MG63 (cell line): ENCODE measurements at places on chromosomes 3 and 15.
A peak's percentile ranks its signal among the peaks of the same experiment; 100 is the strongest.

- peak; percentile 87 for DNase-seq
Measured at GRCh38 chr3:29280404-29281093, at the start of gene RBMS3. Gene RBMS3 (plus strand): TSS chr3:29281071.

GRCh38 chr3:45991341-45991740 lies 4.3 kb downstream of the FYCO1 start:
- DNase-seq: no peak

DNA sequence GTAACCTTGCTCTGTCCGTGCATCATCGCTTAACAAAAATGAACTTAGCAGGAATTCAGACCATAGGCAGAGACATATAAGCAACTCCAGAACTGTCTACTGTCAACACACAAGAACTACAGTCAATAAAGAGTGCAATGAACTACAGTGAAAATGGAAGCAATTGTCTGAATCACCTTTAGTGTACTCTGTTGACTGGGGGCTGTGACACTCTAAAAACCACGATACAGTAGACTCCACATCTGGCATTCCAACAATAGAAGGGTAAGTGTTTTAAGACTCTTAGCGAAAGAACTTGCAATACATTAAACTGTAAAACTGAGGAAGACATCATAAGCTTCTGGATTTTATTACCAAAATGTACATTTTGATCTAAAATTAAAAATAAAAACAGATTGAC lies 347.3 kb downstream of the ZBTB20 start:
- DNase-seq: no peak

GRCh38 chr3:108022256-108023150 lies 68.3 kb downstream of the CD47 start:
- DNase-seq: no peak

- no peak for DNase-seq
Measured at GRCh38 chr3:53243165-53243564, 12.7 kb downstream of the TKT start.

- no peak for DNase-seq
Measured at GRCh38 chr15:68275165-68275746, 2.3 kb upstream of the FEM1B start.

DNA sequence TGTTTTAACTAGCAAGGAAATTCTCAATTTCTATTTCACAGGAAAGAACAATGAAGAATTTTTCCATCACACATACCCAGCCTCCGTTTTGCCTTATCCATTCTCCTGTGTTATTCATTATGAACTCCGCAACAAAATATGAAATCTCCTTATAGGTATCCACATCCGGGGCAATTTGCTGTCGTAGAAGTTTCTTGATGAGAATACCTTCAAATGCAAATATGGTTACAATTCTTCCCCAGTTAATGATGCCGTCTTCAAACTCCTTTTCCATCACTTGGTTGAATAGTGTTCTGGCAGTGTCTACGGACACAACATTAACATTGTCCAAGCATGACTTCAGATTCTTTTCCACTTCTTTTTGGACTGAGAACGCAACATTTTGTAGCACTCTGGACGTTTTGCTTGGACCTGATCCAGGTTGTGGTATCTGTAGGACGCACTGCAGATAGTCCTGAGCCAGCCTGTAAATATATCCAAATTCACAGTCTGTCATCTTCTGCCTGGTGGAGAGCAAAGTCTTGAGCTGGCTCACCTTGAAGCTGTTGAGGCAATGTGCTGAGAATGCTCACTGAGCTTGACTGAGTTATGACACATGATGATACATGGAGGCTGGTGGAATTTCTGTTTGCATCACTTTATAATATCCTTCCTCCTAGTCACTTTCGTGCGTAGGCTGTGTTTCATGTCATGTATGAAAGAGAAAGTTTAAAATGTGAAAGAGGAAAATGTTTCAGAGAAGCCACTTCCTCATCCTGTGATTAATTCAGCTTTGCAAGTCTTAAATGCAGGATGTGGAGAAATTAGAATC lies at the start of gene BCL2A1:
BCL2A1 (minus strand) TSS at position 573 of the 811 bp plus-strand sequence; CDS start at position 496, 77 bp downstream.
- DNase-seq: peak; percentile 77

- no peak for DNase-seq
Measured at GRCh38 chr3:171991166-171991565, 48.2 kb upstream of the FNDC3B start.

DNA sequence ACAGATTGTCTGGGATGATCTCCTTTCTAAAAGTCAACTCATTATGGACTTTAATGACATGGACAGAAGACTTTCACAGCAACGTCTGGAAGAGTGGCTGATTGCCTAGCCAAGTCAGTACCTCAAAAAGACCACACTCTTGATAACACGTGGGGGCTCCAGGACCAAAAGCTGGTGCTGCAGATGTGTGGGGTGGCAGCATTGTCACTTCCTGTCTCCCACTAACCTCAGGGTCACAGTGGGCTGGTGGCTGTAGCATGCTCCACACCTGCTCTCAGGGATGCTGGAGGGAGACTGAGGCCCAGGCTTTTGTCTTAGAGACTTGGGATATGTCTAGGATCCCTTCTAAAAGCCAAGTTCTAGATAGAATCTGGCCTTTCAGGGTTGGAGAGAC lies 118.1 kb downstream of the APBA2 start:
- no peak for DNase-seq

DNA sequence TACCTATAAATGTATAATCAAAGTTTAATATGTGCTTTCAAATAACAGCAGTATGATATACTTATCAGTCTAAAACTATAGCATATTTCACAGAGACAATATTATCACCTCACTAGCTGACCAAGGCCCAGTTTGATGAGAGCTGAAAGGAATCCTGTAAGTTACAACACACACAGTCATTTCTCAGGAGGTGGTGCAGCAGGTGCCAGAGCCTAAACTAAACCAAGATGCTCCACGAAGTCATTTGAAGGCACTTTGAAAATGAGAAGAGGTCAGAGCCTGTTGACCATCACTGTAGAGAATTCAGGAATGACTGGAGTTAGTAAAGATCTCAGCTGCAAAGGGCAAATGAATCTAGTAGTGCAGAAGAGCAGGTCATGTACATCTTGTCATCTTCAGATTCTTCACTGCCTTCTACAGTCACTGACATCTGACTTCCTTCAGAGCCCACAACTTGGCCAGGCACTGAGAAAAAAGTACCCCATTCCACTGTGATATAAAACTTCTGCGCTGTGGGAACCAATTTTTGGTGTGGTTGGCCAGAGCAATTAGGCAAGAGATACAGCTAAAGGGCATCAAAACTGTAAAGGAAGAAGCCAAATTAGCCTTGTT lies 7.9 kb downstream of the GBE1 start:
- no peak for DNase-seq

DNA sequence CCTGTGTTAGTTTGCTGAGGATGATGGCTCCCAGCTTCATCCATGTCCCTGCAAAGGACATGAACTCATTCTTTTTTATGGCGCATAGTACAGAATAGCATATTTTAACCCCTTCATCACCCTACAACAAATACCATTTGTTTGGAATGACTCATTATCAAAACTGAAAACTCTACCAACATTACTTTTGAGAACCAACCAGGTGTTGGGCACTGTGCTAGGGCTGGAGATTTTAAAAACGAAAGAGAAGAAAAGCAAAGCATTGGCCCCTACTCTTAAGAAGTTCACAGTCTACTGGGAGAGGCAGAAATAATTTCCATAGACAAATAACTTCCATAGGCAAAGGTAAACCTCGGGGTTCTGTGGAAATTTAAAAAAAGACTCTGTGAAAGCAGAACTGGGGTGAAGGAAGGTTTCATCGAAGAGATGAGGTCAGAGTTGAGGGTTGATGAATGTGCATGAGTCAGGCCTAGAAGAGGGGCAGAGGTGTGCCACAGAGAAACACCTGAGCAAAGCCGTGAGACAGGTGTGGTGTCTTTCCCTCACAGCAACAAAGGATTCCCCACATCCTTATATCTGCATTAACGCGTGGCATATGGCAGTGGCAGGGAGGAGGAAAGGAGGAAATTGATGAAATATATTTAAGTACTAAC lies 51.0 kb downstream of the MCF2L2 start:
- DNase-seq: no peak

- DNase-seq: peak; percentile 25
Measured at GRCh38 chr3:50599716-50600118, 11.9 kb downstream of the CISH start.

DNA sequence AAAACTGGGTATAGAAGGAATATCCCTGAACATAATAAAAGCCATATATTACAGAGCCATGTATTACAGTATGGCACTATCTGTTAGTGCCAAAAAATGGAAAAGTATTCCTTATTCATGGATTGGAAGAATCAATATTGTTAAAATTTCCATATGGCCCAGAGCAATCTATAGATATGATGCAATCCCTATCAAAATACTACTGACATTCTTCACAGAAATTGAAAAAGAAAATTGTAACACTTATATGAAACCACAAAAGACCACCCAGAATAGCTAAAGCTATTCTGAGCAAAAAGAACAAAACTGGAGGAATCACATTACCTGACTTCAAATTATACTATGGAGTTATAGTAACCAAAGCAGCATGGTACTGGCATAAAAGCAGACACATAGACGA lies 218.8 kb downstream of the PLCL2 start:
- no peak for DNase-seq

GRCh38 chr3:120795017-120795648 lies 52.6 kb downstream of the GTF2E1 start:
- DNase-seq: peak; percentile 63

GRCh38 chr3:11236588-11237461 lies 35.4 kb upstream of the ATG7 start:
- DNase-seq: peak; percentile 19

DNA sequence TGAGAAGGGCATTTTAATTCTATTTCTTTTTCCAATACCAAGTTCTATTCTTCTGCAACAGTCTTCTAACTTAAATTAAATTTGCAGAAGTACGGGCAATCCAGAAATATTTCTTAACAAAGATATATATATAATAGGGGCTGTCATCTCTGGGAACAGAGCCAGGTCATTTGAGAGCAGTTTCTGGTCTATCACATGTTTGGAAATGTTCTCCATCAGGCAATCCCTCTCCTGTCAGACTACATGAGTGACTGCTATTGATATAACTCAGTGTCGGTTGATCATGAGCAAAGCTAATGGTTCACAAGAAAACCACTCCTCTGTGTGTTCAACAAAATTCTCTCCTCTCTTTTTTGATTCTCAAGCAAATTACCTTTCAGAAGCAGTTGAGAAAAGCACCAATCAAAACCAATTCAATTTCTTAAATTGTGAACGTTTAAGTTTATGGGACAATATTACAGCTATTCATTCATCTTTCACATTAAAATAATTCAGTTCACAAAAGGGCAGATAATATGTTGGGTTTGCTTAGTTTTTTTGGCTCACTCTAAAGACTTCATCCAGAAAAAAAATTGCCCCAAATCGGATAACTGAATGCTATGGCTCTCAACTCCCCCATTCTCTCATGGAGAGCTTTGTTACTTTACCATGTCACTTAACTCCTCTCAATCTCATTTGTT lies 152.9 kb upstream of the TGFBR2 start:
- no peak for DNase-seq

DNA sequence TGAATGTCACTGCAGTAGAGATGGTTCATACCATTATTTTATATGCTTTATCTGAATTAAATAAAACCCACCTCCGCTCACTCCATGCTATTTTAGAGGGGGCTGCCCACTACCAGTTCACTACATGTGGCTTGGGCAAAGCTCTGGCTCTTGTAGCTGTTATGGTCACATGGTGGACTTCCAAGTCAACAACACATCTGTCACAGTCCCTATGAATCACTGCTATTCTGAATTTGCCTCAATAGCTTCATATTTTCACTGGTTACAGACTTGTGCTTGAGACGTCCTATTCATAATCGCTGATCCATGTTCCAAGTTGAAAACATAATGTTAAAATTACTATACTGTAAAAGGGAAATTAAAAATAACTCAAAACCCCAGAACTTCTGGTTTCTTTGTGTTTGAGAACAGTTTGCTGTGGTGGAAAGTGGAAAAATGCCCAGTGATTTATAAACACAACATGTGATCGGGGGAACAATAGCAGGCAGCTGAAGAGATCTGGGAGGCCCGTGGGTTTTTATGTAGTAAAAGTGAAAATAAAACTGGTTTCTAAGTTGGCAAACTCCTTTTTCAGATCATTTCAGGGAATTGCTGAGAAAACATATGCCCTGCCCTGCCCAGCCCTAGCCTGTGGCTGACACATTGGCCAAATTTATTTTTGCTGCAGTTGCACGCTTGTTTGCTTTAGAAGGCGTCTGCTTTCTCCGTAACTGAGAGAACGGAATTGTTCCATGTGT lies 128.8 kb upstream of the PRR23C start:
- DNase-seq: peak; percentile 68

- DNase-seq: no peak
Measured at GRCh38 chr3:99960941-99961340, 143.3 kb downstream of the CMSS1 start.

DNA sequence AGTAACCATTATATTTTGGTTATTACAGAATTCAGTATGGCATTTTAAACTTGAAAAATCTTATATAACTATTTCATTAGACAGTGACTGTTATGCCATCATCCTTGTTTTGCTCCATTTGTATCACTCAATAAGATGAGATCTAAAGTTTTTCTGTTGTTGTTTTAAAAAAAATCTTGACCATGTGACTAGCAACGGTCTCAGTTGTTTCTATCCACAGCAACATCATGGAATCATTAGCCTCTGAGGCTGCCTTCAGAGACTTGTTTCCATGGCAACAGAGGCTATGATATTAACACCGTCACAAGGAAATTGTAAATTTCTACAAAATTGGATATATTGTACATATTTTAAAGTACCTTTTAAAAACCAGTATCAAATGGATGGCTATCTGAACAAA lies 129.8 kb downstream of the DLG1 start:
- DNase-seq: no peak

- DNase-seq: no peak
Measured at GRCh38 chr3:122774564-122774963, 19.1 kb downstream of the HSPBAP1 start.

- DNase-seq: no peak
Measured at GRCh38 chr15:55856506-55857164, 113.7 kb upstream of the PRTG start.

GRCh38 chr15:28942571-28942970 lies 56.8 kb downstream of the APBA2 start:
- no peak for DNase-seq

- DNase-seq: peak; percentile 52
Measured at GRCh38 chr15:97009031-97009431, 678.5 kb downstream of the NR2F2 start.

DNA sequence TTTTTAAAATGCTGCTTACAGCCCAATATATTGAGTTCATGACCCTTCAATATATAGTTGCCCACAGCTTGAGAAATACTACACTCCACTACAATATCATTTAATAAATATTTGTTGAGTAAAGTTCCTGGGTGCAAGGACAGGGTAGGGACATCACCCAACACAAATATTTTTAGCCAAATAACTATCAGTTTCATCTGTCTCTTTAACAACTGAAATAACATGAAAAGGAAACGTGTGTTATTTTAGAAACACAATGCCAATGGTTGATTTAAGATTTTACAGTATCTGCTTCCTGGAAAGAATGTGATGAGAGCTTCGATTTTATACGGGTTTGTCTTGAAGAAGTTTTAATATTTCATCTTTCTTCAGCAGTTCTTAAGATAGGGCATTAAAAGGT lies 67.7 kb upstream of the CDV3 start:
- DNase-seq: no peak

DNA sequence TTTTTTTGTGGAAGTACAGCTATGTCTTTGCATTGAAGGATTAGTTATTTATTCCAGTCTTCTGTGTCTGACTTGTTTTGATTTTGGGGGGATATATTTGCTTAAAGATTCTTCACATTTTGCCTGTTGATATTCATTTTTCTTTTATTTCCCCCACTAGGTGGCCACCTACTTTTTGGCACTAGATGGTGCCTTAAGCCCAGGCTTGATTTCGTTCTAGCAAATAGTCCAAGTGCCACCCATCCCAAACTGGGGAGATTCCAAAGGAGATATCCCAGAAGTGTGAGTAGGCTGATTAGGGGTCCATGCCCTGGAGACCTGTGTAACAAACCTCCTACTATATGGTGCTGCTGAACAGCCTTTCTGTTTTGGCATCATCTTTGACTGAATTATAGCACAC lies 80.0 kb upstream of the SPATA16 start:
- no peak for DNase-seq
